Ovary (tissue), 10 donors: ENCODE measurements at places on chromosomes 11 and 22. TPM values are rescaled to one million over a fixed set of nuclear protein-coding genes. Genes with fewer than 3 reads are reported as not detected.

TRIM49 gene
- not detected for total RNA-seq

MYOD1 gene
- not detected for total RNA-seq

SLC35C1 gene
- total RNA-seq = 12.6 TPM

OR5P2 gene
- not detected for total RNA-seq

HBE1 gene
- total RNA-seq = not detected

CCND1 gene
- total RNA-seq = 8.1 TPM

TRIM64 gene
- total RNA-seq = not detected

DNA sequence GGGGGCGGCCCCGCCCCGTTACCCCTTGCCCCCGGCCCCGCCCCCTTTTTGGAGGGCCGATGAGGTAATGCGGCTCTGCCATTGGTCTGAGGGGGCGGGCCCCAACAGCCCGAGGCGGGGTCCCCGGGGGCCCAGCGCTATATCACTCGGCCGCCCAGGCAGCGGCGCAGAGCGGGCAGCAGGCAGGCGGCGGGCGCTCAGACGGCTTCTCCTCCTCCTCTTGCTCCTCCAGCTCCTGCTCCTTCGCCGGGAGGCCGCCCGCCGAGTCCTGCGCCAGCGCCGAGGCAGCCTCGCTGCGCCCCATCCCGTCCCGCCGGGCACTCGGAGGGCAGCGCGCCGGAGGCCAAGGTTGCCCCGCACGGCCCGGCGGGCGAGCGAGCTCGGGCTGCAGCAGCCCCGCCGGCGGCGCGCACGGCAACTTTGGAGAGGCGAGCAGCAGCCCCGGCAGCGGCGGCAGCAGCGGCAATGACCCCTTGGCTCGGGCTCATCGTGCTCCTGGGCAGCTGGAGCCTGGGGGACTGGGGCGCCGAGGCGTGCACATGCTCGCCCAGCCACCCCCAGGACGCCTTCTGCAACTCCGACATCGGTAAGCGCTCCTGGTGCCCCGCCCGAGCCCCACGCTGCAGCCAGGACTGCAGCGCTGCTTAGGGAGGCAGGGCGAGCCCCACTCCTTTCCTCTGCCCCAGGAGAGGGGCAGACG, at the start of gene TIMP3:
TSS of gene TIMP3 (plus strand) at position 169 of the 700 bp plus-strand sequence. CDS start at position 466, 297 bp downstream.
- peak within 1 kb of the TSS; percentile 61 for H3K4me3 ChIP-seq
- H3K27ac ChIP-seq = peak within 1 kb of the TSS; percentile 28
- H3K36me3 ChIP-seq = no peaks in the 10 kb centered on the region
- no peaks in the 10 kb centered on the region for H3K27me3 ChIP-seq
- peak; percentile 87 for DNase-seq

DNA sequence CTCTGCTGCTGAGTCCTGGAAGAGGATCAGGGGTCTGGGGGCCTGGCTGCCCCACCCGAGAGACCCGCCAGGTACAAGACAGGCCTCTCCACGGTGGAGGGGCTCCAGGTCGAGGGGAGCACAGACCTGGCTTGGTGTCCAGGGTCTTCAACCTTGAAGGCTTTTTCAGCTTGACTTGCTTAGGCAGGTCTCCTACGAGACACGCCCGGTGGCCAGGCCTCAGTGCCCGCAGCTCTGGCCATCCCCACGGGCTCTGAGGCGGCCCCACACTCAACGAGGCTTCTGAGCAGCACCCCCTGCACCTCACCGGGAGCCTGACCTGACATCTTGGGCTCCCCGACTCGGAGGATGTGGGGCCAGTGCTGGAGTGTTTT, 6.6 kb upstream of the PLXNB2 start:
- H3K27me3 ChIP-seq = no peaks in the 10 kb centered on the region
- no peaks in the 10 kb centered on the region for H3K36me3 ChIP-seq
- no peak overlapping the region for H3K4me3 ChIP-seq
- H3K4me1 ChIP-seq = peaks cover 3% of the 10 kb centered on the region

DNA sequence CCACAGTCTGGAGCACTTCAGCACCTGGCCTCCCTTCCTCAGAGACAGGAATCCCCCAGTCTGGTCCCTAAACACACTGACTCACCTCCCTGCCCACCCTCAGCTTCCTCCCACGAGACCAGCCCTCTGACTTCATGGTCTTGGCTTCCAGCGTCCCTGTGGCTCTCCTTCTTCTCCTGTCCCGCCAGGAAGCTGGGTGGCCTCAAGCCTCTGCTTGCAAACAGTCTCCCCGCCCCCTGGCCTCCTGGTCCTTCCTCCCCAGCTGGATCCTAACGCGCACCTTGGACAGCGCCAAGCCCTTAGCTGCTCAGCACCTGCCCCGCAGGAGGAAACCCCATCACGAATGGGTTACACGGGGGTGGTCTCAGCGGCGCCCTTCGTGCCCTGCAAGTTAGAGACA, 4.5 kb downstream of the NCF4 start:
- no peak overlapping the region for H3K4me3 ChIP-seq
- H3K27ac ChIP-seq = no peak overlapping the region
- H3K4me1 ChIP-seq = no peaks in the 10 kb centered on the region

DNA sequence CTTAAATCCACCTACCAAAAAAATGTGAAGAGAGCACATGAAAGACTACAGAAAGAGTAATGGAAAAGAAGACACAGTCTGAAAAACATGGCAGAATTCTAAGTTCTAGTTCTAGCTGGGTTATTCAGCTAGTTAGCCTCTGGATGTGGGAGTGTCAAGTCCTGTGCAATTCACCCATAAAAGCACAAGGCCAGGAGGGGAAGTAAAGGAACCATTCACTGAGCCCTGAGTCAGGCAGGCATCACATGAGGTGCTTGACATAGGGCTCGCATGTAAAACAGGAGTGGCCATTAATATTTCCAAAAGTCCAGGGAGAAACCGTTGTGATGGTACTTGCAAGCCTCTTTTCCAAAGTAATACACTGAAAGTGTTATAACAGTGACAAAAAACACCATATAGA, 103.7 kb downstream of the GAB2 start:
- H3K4me1 ChIP-seq = peaks cover 32% of the 10 kb centered on the region
- no peak for DNase-seq
- no peak overlapping the region for H3K27ac ChIP-seq
- no peaks in the 10 kb centered on the region for H3K27me3 ChIP-seq

DNA sequence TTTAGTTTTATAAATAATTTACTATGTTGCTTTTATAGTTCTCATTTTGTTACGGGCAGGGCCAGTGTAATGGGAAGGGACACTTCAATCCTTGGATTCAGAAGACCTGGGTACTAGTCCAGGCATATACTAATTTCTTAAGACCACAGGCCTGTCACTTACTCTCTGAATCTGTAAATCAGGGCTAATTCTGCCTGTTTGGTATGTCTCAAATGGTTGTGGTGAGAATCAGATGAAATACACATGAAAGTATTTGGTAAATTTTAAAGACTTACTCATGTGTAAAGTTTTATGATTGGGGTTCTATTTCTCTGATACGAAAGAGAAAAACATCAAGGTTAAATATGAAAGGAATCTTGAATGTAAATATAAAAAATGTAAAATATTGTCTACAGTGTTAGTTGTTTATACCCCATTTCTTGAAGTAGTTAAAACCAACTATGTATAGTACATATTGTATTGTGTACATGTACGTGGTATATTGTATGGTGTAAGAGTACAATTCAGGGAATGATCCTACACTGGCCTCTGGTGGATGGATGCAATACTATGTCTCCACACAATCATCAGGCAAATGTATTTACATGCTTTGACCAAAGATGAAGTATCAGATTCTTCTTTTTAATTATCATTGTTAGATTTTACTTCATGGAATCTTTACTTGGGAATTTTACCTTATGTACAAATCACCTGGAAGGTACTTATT, 24.5 kb upstream of the RAG2 start:
- H3K27me3 ChIP-seq = no peaks in the 10 kb centered on the region
- H3K4me1 ChIP-seq = peaks cover 4% of the 10 kb centered on the region
- DNase-seq = no peak
- no peak overlapping the region for H3K4me3 ChIP-seq
- H3K36me3 ChIP-seq = no peaks in the 10 kb centered on the region
- H3K27ac ChIP-seq = no peak overlapping the region

DNA sequence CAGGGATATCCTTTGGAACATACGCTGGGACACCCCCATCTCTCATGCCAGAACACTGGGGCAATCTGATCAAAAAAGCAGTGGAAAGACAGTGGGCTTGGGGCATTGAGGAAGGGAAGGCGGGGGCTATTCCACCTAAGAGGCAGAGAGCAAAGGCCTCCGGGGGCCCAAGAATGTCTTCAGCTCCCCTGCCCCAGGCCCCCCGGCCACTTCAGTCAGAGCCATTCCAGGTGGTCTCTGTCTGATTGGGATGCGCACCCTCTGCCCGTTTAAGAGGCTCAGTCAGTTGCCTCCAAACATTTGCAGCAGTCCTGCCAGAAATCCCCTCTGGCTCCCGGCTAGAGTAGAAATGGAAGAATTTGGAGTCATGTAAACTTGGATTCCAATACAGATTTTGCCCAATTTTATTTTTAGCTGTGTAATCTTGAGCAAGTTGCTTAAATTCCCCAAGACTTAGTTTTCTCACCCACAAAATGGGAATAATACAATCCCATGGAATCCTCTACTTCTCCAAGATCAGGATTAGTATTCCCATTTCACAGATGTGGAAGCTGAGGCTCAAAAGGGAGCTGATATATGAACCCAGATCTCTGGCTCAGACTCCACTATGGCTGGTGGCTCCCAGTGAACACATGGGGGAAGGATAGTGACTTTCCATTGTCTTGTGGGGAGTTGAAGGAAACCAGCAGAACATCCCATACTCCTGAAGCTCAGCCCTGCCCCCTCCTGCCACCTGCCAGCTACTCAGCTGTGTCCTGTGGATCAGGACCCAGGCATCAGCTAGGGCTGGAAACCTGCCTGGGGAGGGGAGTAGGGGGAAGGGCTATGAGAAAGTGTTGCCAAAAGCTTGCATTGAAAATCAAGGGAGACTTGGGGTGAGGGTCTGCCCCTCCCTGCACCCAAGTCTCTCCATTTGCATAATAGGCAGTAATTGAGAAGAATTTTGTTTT, 6.1 kb upstream of the WNT11 start:
- H3K27ac ChIP-seq = no peak overlapping the region
- H3K4me3 ChIP-seq = no peak overlapping the region
- no peaks in the 10 kb centered on the region for H3K36me3 ChIP-seq
- peaks cover 10% of the 10 kb centered on the region for H3K4me1 ChIP-seq

DNA sequence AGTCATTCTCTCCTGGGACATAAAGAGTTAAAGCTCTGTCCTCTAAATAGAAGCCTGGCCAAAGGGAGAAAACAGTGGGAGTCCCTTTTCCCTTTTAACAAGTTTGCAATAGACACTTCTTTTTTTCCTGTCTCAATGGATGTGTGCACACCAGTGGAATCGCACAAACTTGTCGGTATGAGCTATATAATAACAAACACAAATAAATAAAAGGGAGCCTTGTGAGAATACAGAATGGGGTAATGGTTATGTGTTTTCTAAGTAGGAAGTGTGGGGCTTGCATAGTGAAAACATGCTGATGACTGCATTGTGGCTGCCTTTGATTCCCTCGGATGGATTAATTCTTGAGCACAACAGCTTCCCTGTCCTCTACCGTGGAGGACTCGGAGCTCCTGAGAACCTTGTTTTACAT, 131.9 kb downstream of the WNT7B start:
- H3K27ac ChIP-seq = no peak overlapping the region
- no peak overlapping the region for H3K4me3 ChIP-seq
- DNase-seq = no peak
- H3K36me3 ChIP-seq = no peaks in the 10 kb centered on the region

- peak overlapping the region; percentile 66 for H3K4me3 ChIP-seq
- H3K36me3 ChIP-seq = no peaks in the 10 kb centered on the region
- peaks cover 3% of the 10 kb centered on the region for H3K4me1 ChIP-seq
- H3K27me3 ChIP-seq = no peaks in the 10 kb centered on the region
- DNase-seq = no peak
Measured at GRCh38 chr11:111601636-111601978, 642 bp upstream of the SIK2 start.

- H3K27me3 ChIP-seq = no peaks in the 10 kb centered on the region
- DNase-seq = peak; percentile 50
- H3K36me3 ChIP-seq = no peaks in the 10 kb centered on the region
- peak overlapping the region; percentile 39 for H3K27ac ChIP-seq
- H3K4me3 ChIP-seq = no peak overlapping the region
Measured at GRCh38 chr22:26981541-26981940, 324.2 kb downstream of the MIAT start.

DNA sequence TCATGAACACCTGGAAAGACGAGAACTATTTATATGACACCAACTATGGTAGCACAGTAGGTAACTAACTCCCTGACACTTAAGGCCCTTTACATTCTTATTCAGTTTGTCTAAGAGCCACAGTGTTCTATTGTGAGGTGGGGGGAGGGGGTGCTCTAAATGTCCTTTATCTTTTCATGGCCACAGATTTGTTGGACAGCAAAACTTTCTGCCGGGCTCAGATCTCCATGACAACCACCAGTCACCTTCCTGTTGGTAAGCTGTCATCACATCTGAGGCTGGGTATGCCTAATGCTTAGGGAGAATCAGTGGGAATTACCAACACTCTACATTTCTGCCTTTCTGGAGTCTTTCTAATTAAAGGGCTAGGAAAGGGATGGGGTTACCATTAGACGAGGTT, 30.7 kb downstream of the EHF start:
- H3K4me3 ChIP-seq = no peak overlapping the region
- H3K27ac ChIP-seq = no peak overlapping the region
- no peaks in the 10 kb centered on the region for H3K4me1 ChIP-seq
- no peak for DNase-seq

GRCh38 chr22:45535290-45535689, 32.6 kb downstream of the FBLN1 start:
- no peak overlapping the region for H3K4me3 ChIP-seq
- peaks cover 16% of the 10 kb centered on the region for H3K4me1 ChIP-seq
- H3K36me3 ChIP-seq = no peaks in the 10 kb centered on the region
- DNase-seq = no peak
- no peaks in the 10 kb centered on the region for H3K27me3 ChIP-seq

GRCh38 chr11:33307984-33308383, 50.8 kb downstream of the HIPK3 start:
- no peak for DNase-seq
- H3K4me3 ChIP-seq = no peak overlapping the region
- peaks cover 3% of the 10 kb centered on the region for H3K4me1 ChIP-seq
- no peaks in the 10 kb centered on the region for H3K27me3 ChIP-seq
- H3K27ac ChIP-seq = no peak overlapping the region
- H3K36me3 ChIP-seq = no peaks in the 10 kb centered on the region

GRCh38 chr11:34787895-34788294, 128.3 kb downstream of the APIP start:
- no peaks in the 10 kb centered on the region for H3K36me3 ChIP-seq
- no peak overlapping the region for H3K4me3 ChIP-seq
- no peaks in the 10 kb centered on the region for H3K4me1 ChIP-seq

GRCh38 chr11:27694992-27695391, 5.3 kb downstream of the BDNF start:
- H3K4me3 ChIP-seq = no peak overlapping the region
- no peaks in the 10 kb centered on the region for H3K27me3 ChIP-seq
- peaks cover 2% of the 10 kb centered on the region for H3K4me1 ChIP-seq
- DNase-seq = no peak
- H3K27ac ChIP-seq = no peak overlapping the region

GRCh38 chr11:27518518-27518917, 11.9 kb upstream of the LIN7C start:
- H3K27me3 ChIP-seq = no peaks in the 10 kb centered on the region
- no peak overlapping the region for H3K4me3 ChIP-seq
- no peak overlapping the region for H3K27ac ChIP-seq
- DNase-seq = no peak
- H3K36me3 ChIP-seq = no peaks in the 10 kb centered on the region
- H3K4me1 ChIP-seq = no peaks in the 10 kb centered on the region
